GM23248 (cell line): ENCODE measurements at places on chromosomes 4 and X. TPM values are rescaled to one million over a fixed set of nuclear protein-coding genes. Genes with fewer than 3 reads are reported as not detected.

GRCh38 chrX:16148896-16149295, 18.4 kb upstream of the MAGEB17 start:
- no peak for DNase-seq

DNA sequence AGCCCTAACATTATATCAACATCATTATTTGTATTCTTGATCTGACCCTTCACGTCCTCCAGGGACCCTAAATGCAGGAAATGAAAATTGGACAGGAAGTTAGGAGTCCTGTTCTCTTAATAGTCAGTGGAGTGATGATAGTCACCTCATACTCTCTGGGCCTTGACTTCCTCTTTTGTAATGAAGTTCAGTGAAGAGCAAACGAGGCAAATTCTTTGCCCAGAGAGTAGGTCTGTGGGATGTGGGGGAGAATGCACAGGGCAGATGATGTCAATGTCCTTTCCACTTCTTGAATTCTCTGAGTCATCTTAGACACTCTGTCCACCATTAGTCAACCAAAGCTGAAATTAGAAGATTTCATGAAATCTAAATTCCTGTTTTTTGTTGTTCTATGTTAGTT, 17.1 kb upstream of the GPRIN3 start:
- DNase-seq, result peak; percentile 76

GRCh38 chrX:151631822-151632221, 63.4 kb upstream of the PRRG3 start:
- DNase-seq, result no peak

DNA sequence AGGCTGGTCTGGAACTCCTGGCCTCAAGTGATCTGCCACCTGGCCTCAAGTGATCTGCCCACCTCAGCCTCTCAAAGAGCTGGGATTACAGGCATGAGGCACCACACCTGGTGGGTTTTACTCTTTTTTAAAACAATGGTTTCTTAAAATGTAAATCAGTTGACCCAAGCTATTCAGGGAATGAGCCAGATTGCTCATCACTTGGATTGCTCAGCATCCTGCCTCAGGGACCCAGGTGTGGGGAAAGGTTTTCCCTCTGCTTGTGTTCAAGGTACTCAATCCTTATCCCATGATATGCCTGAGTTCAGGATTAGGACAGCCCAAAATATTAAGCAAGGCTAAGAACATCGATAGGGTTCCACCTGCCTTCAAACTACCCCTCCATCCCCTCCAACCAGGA, 67.4 kb downstream of the CHRNA9 start:
- DNase-seq, result no peak

- DNase-seq, result peak; percentile 52
Observed at GRCh38 chr4:57442831-57443291, 332.7 kb upstream of the IGFBP7 start.

DNA sequence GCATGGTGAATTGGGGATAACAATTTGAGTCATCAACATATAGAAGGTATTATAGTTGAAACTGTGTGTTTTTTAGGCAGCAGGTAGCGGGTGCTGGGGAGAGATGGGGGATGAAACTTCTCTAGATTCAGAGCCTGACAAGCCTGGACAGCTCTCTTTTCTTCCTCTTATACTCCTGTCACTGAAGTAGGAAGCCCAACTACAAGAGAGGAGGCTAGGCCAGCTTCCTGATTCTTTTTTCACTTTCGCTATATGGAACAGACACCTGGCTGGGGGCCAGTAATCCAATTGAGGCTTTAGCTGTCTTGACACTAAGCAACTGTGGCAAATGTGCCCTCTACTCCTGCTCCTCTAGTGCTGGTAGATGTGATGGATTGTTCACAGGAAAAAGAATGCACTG, 69.2 kb downstream of the PHKA1 start:
- no peak for DNase-seq

Gene SLC9A6
- 11.4 and 13.1 TPM in 2 replicates for polyA plus RNA-seq

Gene TCEAL2
- not detected in 2 replicates for polyA plus RNA-seq

Gene PAK3
- polyA plus RNA-seq, result 0.14 TPM in 1 of 2 replicates, not detected in the other

Gene CDKL2
- polyA plus RNA-seq, result not detected in 2 replicates

Gene TMSB15C
- 0.30 and 0.39 TPM in 2 replicates for polyA plus RNA-seq
